ENCODE measurements at places on chromosomes 2 and 18. TPM values are rescaled to one million over a fixed set of nuclear protein-coding genes. Genes with fewer than 3 reads are reported as not detected.

Gene UPP2
- total RNA-seq = not detected

Gene PTPRN
- total RNA-seq = not detected

Gene RFTN2
- total RNA-seq = not detected

Gene SCN2A
- not detected for total RNA-seq

Gene INO80D
- total RNA-seq = 24.4 TPM

Measured in activated naive CD4-positive, alpha-beta T cell treated with anti-CD3 and anti-CD28 coated beads, Interleukin-2, amount 10 ng/mL, durations not matched to agents 5 hours and 36 hours (primary cell).